ENCODE measurements at places on chromosomes 1 and 21.

DNA sequence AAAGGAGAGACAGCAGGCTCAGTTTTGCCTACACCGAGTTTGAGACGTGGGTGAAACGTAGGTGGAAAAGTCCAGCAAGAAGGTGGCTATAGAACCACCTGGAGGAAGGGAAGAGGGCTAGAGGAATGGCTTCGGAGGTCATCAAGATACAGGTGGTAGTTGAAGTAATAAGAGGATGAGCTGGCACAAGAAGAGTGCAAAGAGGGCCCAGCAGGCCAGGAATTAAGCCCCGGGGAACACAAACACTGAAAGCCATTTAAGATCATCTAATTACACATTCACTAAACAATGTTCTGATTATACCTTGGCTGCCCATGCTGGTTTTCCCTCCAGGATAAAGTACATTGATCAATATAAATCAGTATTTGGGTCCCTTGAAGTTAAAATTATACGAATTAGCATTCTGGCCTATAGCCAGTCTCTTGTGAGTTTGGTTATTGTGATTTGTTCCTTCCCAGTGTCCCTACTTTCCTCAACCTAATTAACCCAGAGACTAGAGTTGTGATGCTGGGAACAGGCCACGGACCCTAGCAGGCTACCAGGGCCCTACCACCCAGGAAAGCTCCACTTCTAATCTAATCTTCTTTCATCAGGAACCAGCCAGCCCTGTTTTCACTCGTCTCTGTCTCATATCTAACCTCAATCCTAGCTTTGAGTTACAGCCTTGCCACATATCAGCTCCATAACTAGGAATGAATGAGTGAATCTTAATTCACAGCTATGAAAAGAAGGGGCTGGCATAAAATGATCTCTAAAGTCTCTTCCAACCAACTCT lies 26.4 kb upstream of the PPP1R15B start:
- DNase-seq = no peak

- no peak for DNase-seq
Measured at GRCh38 chr1:67148516-67149178, 13.9 kb upstream of the C1orf141 start.

DNA sequence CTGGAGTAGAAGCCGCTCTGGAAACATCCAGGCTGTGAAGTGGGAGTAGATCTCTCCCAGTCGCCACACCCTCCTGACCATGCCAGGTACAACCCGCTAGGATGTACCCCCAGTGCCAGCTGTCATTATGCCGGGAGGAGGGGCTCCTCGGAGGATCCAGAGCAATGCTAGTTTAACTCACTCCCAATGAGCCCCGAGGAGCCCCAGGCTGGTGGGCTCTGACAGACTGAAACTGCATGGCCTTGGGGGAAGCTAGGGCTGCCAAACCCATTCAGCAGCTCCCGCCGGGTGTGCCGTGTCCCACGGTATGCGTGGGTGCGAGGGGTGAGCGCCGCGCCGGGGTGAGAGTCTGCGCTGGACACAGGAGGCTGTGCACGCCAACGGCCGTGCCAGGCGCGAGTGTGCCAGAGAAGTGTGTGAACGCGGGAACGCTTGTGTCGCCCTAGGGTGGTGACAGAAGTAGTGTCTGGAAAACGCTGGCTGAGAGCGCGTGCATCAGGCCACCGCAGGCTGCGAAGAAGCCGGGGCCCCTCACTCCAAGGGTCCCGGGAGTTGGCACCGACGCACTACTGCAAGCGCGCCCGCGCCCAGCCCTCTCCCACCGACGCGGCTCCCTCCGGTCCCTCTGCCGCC lies 177.1 kb upstream of the EDN2 start:
- no peak for DNase-seq

DNA sequence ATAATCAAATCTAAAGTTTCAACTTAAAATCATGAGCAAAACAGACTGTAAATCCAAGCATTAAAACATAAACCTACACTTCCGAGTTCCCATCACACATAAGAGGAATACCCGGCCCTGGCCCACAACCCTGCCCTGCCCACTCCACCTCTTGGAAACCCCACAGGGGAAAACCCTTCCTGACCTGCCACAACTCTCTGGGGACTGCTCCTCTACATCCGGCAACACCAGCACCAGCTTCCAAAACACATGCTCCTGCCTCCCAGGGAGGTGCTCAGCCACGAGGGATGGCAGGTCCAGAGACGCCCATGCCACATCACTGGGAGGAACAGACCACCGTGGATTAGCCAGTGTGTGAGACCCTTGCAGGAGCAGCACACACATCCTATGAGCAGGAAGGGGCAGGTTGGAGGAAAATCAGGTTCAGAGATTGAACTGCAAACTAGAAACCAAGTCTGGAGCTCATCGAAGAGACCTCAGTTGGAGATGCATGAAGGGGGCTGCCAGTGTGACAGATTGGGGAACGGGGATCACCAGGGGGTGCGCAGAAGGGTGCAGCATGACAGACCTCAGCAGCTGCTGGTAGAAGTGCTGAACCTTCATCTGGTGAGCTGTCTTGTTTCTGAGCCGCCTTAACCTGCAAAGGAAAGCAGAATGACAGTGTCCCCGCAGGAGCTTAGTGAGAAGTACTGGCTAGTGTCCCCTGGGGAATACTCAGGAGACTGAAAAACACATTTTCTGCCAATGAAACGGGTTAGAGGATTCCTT lies 25.8 kb upstream of the LSS start:
- no peak for DNase-seq

GRCh38 chr1:31807273-31808048 lies 8.4 kb downstream of the SPOCD1 start:
- DNase-seq = no peak

DNA sequence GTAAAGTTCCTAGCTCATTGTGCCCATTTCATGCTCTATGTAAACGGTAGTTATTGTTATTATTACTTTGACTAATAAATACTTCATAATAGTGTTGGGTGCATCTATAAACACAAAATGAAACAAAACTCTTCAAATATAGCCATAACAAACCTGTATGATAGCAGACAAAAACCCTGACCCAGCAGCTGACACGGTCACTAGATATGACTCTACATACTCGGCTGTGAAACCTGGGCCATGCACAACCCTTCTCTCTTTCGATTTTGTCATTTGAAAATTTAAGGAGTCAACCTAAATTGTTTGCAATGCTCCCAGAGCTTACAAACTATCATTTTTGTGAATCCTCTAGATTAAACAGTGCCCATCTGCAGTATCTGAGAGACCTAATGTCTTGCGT lies 8.0 kb upstream of the RGS13 start:
- DNase-seq = no peak

GRCh38 chr1:56190806-56191365 lies 388.5 kb downstream of the PLPP3 start:
- DNase-seq = no peak

DNA sequence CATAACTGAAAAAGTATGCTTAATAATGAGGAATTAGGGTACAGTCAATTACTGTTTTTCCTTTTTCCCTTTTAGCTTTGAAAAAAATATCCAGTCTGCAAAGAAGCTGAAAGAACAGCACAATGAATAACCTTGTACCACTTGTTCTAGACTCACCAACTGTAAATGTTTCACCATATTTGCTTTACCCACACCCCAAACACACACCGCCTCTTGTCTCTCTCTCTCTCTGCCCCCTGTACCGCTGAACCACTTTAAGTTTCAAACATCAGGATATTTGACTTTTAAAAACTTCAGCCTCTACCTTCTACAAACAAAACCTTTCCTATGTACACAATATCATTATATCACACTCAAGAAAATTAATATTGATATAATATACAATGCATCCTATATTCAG lies 197.1 kb downstream of the COP1 start:
- no peak for DNase-seq

- DNase-seq = no peak
Measured at GRCh38 chr21:34886240-34887104, 162.6 kb downstream of the RUNX1 start.

GRCh38 chr1:26234644-26235370 lies 807 bp downstream of the CEP85 start:
- DNase-seq = peak; percentile 52

DNA sequence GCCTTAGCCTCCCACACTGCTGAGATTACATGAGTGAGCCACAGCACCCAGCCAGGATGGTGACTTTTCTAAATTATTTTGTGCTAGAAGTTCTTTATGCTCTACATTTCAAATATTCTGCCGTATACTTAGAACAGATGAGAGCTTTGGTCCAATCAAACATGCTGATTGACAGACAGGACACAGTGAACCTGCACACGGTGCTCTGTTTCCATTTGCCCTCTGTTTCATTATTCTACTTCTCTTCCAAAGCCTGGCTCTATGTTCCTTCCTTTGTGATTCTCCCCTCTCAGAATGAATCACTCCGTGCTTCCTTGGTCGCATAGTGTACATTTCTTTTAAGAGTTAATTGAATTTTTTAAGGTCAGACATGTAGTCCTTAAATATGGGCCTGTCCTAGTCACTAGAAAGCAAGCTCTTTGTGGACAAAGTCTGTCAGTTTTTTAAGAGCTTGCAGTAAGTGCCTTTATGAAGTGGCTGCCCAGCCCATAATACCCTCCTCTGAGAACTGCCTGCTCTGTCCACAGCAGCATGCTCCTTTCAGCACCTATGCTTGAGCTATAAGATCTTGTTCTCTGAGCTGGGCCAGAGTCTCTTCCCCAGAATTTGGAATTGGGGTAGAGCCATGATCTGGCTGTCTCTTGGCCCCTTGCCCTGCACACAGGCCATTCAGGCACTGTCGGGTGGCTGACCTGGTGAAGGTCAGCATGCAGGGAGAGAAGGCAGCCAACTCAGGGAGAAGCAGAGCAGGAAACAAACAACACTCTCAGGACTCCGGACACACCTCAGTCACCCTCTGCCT lies 66.8 kb upstream of the SLC44A3 start:
- DNase-seq = no peak

- peak; percentile 79 for DNase-seq
Measured at GRCh38 chr1:20485527-20486456, at the start of gene CAMK2N1. TSS of gene CAMK2N1 (minus strand) at chr1:20486210. CDS start at chr1:20485379, 831 bp downstream.

GRCh38 chr1:11245904-11246719 lies 16.2 kb downstream of the MTOR start:
- no peak for DNase-seq

GRCh38 chr1:50047916-50048694 lies 24.4 kb upstream of the AGBL4 start:
- DNase-seq = peak; percentile 24

DNA sequence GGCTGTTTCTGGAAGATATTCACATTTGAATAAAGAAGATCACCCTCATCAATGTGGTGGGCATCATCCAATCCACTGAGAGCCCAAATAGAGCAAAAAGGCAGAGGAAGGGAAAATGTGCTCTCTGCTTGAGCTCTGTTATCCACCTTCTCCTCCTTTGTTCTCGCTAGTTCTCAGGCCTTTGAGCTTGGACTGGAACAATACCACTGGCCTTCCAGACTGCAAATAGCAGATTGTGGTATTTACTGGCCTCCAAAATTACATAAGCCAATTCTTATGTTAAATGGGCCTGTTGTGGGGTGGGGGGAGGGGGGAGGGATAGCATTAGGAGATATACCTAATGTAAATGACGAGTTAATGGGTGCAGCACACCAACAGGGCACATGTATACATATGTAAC lies 219.3 kb downstream of the C1orf94 start:
- DNase-seq = no peak

GRCh38 chr1:39170731-39171667 lies 33.5 kb upstream of the MACF1 start:
- no peak for DNase-seq

GRCh38 chr1:25914074-25914995 lies 8.1 kb upstream of the STMN1 start:
- no peak for DNase-seq

- DNase-seq = peak; percentile 59
Measured at GRCh38 chr1:6245869-6246496, 2.0 kb downstream of the HES3 start.

- DNase-seq = no peak
Measured at GRCh38 chr1:169623132-169623926, 6.6 kb downstream of the SELP start.

GRCh38 chr1:43849670-43850069 lies 83.9 kb upstream of the ARTN start:
- DNase-seq = no peak

- DNase-seq = no peak
Measured at GRCh38 chr1:235670157-235670776, 20.7 kb upstream of the GNG4 start.

DNA sequence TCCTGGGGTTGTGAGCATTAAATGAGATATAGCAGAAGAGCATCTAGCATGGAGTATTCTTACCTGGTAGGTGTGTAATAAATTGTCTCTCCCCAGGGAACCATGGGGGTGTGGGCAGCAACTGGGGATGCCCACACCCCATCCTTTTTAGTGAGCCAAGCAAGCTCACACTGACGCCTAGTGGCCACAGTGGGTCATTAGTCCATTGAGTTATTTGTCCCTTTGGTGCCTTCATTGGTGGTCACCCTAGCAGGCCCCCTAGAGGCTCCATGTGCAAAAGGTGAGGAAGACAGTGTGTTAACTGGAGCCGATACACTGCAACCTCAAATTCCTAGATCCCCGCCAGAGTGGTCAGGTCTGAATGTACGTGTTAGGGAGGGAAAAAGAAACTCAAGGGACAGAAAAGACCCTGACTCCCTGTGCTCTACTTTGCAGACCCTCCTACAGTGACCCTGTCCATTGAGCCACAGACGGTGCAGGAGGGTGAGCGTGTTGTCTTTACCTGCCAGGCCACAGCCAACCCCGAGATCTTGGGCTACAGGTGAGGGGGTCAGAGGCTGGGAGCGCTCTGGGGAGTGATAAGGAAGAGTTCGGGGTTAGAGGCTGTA lies 93.3 kb upstream of the CD1D start:
- DNase-seq = peak; percentile 18

- no peak for DNase-seq
Measured at GRCh38 chr1:158819461-158820443, 11.4 kb upstream of the MNDA start.

DNA sequence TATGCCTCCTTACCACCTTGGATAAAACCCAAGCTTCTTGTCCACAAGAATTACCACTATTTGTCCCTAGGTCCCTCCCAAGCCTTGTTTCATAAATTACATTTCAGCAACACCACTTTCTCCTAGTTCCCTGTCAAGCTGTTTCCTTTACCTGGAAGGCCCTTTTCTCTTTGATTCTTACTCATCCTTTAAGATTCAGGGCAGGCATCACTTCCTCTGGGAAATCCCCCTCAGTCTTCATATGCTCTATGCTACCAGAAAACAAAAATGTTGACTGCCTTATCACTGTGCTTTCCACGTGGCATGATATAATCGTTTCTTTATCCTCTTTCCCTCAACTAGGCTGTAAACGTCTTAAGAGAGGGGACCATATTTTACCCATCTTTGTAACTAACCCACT lies 102.7 kb downstream of the LYST start:
- DNase-seq = no peak

GRCh38 chr1:202577381-202577780 lies 132.9 kb downstream of the SYT2 start:
- no peak for DNase-seq

DNA sequence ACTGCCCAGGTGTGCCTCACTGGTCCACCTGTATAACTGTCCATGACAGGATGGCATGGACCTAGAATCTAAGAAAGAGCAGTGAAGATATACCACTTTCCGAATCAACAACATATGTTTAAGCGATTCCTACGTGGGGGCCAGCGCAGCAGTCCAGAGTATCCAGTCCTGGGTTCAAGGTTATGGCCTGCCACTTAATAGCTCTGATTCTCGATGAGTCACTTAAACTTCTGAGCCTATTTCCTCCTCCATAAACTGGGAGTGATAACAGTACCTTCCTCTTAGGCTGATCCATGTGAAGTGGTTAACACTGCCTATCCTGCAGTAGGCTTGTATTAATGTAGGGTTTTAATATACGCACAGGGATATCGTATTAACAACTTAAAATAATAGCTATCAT lies 2.8 kb downstream of the STPG1 start:
- DNase-seq = no peak

- peak; percentile 86 for DNase-seq
Measured at GRCh38 chr1:33367485-33368405, 46.8 kb upstream of the A3GALT2 start.

Measured in amygdala (tissue), 56 donors.